ENCODE measurements at places on chromosomes 3 and 15.

DNA sequence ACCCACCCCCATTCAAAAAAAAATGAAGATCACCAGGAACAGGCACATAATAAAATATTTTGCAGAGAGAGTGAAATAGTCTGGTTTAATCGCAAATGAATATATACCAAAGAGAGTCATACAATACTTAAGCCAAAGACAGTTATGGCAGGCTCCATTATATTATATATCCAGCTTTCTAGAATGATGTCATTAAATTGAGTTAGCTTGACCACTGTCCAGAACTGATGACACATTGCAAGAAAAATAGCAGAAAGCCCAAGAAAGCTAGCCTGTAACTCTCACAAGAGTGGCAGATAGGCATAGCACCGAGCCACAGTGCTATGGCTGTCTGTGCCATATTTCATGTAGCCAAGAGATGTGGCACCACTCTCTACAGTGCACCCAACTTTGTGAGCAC is 231.9 kb upstream of the SEMA6D start:
- DNase-seq: no peak

DNA sequence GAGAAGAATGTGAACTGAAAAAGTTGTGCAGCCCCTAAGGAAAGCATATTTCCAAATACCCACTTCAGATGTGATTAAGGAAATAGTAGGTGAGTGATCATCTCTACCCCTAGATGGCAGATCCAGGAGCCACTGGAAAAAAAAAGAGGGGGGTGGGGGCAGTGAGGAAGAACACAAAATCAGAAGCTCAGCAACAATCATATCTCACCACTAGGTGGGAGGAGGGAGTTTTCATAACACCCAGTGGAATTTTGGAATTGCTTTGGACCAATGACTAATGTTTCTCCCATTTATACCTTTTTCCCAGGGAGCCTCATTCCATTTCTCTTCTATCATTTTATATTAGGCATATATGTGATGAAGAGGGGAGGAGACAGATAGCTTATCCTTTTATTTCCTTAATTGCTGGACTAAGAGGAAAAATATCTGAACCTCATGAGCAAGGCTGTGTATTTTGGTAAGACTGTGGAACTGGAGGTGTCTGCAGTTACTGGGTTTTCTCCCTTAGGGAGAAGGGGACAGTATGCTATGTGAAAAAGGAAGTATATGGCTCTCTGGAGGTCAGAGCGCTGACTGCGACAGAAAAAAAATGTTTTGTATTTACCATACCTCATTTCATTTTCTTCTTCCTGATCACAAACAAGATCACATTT is 363.4 kb downstream of the GAP43 start:
- DNase-seq: no peak

DNA sequence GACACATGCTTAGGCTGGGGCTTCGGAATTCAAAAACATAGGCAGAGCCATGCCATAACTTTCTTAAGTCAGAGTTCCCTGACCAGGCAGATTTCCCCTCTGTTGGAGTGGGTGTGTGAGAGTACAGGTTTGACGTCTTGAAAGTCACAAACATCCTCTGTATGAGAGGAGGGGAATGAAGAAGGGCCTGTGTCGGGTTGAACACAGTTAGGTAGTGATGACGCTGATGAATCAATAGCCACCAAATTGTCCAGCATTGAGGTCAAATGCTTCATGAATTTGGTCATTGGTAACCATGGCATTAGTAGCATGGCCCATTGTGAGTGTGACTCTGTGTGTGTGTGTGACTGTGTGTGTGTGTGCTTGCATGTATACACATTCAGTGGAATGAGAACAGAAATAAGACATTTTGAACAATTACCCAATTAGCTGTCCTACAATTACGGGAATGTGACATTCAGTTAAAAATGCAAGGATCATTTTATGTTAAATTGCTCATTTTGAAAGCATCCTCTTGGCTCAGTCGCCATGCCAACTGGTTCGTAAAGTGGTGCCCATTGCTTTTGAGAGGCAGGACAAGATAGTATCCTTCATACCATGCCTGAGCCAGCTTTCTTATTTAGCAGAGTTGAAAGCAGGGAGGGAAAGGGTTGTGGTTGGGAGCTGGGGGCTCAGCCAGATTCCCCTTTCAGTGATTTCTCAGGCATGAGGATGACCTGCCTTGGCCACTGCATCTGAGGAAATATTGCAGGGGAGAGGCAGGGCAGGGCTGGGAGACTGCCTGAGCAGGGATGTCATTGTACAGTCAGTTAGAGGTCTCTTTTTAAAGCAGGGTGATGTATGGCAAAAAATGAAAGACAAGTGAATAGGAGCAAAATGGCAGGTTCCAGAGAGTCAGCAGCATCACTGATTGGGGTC is 35.4 kb downstream of the RBP2 start:
- DNase-seq: no peak

DNA sequence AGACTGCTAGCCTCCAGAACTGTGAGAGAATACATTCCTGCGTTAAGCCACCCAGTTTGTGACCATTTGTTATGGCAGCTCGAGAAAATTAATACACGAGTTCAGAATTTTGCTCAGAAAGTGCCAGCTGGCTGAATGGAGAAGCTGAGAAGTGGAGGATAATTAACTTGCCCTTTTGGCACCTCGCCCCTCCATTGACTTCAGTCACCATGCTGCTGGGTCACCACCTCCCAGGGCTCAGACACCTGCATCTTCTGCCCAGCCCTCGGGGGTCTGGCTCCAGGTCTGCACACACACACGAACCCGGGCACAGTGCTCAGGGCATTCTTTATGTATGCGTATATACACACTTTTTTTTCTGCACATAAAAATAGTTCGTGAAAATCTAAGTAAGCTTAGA is 32.0 kb downstream of the AMOTL2 start:
- no peak for DNase-seq

DNA sequence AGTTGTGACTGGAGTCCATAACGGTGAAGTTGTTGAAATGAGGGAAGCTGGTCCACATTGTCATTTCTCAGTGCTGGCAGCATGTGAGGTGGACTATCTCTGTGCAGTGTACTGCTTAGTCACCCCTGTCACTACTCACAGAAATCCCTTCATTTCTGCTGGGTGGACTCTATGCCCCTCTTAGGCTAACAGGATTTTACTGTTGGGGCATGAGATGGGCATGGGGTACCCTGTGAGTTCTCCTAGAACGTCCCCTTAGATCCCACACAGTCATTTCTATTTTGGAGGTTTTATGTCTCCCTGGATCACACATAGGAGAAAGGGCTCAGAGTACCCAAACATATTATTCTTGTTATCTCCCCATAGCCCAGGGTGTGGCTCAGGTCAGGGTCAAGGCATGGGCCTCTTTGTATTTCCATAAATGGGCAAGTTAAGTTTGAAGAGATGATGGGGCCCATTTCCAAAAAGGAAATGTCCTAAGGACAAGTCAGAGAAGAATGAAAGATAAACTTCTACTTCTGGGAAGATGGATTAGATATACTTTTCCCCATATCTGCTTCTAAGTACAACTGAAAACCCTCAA is 15.2 kb downstream of the P2RY1 start:
- no peak for DNase-seq

- DNase-seq: no peak
Observed at GRCh38 chr15:57881361-57881760, 174.8 kb downstream of the POLR2M start.

- DNase-seq: peak; percentile 93
Observed at GRCh38 chr15:39580485-39581241, at the start of gene THBS1. Gene THBS1 (plus strand): TSS chr15:39581079. CDS start chr15:39581858, 779 bp downstream.

DNA sequence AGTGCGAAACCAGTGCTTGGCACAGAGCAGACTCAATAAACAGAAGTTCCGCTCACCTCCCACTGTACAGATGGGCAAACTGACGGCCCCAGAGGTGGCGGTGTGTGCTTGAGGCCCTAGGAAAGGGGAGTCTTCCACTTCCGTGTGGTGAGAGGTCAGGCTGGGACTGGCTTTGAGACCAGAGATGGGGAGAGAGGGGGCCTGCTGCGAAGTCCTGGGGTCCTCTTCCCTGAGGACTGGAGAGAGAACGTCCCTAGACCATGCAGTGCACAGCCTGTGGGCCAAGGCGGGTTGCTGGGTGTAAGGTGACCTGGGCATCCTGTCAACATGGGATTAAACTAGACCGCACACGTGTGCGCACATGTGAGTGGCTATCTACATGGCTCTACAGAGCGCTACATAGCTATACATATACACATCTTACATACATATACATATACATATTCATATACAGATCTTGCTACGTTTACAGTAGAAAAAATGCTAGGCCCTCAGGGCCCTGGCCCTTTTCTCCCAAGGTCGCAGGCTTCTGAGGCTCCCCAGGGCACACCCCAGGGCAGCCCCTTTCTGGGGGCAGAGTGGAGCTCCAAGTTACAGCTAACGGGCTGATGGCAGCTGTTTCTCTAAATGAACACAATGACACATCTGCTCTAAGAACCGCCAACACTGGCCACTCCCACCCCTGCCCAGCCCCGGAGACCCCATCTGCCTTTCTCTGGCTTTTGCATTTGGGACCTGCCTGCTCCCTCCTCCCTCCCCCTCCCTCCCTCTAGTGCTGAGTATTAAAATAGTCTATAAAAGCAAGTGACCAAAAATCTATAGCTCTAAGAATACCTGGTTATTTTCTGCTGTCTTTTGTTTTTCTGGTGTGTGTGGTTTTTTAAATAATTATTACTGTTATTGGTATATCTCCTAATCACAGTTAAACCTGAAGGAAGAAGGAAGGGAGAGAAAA is 47.0 kb downstream of the HCN4 start:
- peak; percentile 64 for DNase-seq

GRCh38 chr15:61169904-61170695 is 59.0 kb downstream of the RORA start:
- no peak for DNase-seq

- no peak for DNase-seq
Observed at GRCh38 chr3:64209866-64210621, 15.2 kb downstream of the PRICKLE2 start.

DNA sequence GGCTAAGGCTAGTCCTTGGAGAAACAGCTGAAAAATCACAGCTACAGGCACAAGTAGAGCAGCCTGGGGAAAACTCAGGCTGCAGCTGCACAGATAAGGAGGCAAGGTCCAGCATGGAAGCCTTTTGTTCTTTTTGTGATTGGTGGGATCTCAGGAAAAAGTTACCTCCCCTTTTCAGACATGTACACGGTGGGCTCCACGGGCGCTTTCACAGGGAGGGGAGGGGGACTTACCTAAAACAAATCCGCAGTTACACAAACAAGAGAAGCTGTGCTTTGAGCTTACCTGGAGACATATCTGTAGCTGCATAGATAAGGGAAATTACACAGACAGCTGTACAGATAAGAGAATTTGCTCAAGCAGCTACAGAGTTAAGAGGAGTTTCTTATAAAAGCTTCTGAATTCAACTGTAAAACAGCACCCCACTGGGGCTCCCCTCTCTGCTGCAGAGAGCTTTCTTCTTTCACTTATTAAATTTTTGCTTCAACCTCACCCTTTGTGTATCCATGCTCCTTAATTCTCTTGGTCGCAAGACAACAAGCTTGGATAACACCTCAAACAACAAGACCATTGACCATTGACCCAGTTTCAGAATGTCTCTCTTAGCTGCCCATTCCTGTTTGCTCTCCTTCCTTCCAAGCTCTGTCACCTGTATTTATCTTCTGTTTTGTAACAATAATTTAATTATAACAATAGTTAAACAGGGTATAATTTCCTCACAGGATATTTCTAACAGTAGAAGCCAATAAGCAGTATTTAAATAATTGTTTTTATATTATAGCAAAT is 10.9 kb upstream of the CD200 start:
- DNase-seq: peak; percentile 54

DNA sequence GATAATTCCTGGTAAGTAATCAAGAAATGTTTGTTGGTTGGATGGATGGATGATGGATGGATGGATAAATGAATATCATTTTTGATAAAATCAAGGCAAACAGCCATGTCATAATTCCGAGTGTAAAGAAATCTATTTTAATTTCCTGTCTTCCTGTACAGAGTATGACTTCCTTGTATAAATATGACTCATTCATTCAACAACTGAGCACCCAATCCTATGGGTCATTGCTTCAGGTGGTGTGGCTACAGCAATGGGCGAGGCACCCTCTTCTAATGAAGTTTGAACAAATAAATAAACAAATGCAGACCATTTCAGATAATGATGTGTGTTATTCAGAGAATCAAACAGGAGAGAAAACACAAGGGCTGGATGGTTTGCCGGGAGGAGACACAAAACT is 198.7 kb downstream of the TNIK start:
- no peak for DNase-seq

DNA sequence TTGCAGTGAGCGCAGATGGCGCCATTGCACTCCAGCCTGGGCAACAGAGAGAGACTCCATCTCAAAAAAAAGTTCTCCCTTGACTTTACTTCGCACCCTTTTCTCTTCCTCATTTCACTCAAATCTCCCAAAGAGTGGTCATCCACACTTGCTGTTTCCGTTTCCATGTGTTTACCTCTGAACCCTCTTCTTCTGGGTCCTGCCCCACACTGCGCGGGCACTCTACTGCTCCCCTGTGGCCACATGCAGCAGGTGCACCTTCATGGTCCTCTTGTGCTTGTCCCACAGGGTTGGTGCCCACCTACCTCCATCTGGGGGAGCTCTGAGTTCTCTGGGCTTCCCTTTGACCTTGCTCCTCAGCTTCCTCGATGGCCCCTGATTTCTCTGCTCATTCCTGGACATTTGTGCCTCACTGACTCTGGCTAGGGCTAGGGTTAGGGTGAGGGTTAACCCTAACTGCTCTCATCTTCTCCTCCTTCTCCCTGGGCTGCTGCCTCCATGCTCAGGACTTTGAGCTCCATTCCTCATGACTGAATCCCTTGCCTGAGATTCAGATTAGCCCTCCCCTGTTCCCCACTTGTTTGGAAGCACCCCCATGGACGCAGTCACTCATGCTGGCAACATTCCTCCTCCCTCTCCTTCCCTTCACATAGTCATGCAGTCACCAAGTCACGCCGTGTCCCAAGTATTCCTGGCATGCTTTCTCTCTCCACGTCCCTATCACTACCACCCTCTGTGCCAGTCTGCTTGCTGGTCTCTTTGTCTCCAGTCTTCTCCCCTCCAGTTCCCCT is 26.6 kb upstream of the KY start:
- DNase-seq: peak; percentile 18

- no peak for DNase-seq
Observed at GRCh38 chr3:105332961-105333360, 33.7 kb upstream of the ALCAM start.

GRCh38 chr15:52440414-52440813 is 88.3 kb downstream of the MYO5A start:
- no peak for DNase-seq

GRCh38 chr15:40314723-40315276 is 7.1 kb upstream of the PLCB2 start:
- DNase-seq: no peak

All from eye (tissue), 1 donor.